ENCODE measurements at places on chromosomes 1 and 21.

GRCh38 chr21:14890141-14890540, 174.7 kb downstream of the NRIP1 start:
- no peak for DNase-seq

GRCh38 chr1:31032266-31032665, 33.3 kb downstream of the PUM1 start:
- no peak for DNase-seq

- DNase-seq = no peak
Observed at GRCh38 chr1:156428746-156429288, 59.8 kb downstream of the RHBG start.

DNA sequence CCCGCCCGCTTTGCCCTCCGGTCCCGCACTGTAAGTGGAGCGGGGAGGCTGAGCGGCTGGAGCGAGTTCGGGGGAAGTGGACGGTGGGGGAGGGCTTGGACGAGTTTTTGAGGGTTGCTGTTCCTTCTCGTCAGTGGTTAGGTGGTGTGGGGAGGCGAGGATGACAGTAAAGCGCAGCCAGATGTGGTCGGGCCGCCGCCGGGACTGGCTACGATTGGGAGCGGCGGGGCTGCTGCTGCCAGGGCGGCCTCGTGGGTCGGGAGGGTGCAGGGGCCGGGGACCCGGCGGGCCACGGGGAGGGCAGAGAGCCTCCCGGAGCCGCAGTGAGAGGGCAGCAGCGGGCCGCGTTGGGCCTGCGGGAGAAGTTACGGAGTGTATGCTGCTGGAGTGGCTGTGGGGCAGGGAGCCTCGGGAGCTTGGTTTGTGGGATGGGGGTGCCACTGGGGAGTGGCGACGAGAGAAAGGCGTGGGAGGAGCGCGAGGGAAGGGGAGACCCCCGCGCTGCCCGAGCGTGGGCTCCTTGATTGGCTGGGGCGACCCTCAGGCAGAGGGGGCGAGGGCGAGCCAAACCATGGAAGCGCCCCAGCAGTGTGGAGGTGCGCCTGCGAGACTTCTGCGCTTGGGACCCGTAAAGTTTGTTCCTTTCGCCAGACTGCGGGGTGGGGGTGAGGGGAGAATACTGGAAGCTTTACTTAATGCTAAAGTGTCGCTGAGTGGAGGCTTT, 2.1 kb downstream of the ADGRL2 start:
- DNase-seq = peak; percentile 26

DNA sequence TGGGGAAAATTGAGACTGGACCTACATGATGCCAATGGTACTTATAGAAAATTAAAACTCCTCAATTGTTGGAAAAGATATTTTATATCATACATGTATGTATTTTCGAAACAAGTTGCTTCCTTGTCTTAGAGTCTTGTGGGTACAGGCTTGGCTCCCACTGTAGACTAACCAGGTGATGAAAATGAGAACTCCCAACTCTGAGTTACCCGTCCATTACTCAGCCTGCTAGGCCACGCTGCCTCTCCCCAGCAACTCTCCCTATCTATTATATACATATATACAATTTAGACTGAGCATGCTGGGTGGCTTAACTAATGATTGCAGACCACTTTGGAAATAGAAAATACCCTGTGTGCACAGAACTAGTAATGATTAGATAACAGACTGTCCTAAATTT, 628.7 kb downstream of the LMO4 start:
- DNase-seq = no peak

- DNase-seq = no peak
Observed at GRCh38 chr1:238658763-238659162, 727.6 kb upstream of the CHRM3 start.

- DNase-seq = no peak
Observed at GRCh38 chr21:45163413-45164123, 89.2 kb downstream of the ADARB1 start.

- no peak for DNase-seq
Observed at GRCh38 chr1:237911911-237912310, 21.2 kb upstream of the ZP4 start.

DNA sequence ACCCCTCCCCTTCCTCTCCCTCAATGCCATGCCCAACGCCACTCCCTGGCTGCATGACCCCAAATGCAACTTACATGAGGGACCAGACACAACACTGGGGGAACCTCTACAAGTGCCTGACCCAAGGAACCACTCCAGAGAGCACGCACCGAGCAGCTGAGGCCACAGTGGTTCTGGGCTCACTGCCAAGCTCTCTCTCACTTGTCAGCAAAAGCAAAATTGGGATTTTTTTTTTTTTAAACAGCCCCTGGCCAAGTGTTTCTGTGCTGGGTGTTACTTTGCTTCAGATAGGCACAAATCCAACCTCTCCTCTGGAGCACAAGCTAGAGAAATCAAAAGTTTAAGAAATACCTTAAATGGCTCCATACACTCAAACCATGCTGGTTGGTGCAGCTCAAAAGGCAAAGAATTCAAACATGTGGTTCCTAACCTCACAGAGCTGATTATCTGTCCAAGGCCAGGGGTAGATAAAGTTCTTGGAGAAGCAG, 363.0 kb downstream of the SETD4 start:
- DNase-seq = no peak

GRCh38 chr1:147236448-147236847, 6.0 kb upstream of the CHD1L start:
- no peak for DNase-seq

DNA sequence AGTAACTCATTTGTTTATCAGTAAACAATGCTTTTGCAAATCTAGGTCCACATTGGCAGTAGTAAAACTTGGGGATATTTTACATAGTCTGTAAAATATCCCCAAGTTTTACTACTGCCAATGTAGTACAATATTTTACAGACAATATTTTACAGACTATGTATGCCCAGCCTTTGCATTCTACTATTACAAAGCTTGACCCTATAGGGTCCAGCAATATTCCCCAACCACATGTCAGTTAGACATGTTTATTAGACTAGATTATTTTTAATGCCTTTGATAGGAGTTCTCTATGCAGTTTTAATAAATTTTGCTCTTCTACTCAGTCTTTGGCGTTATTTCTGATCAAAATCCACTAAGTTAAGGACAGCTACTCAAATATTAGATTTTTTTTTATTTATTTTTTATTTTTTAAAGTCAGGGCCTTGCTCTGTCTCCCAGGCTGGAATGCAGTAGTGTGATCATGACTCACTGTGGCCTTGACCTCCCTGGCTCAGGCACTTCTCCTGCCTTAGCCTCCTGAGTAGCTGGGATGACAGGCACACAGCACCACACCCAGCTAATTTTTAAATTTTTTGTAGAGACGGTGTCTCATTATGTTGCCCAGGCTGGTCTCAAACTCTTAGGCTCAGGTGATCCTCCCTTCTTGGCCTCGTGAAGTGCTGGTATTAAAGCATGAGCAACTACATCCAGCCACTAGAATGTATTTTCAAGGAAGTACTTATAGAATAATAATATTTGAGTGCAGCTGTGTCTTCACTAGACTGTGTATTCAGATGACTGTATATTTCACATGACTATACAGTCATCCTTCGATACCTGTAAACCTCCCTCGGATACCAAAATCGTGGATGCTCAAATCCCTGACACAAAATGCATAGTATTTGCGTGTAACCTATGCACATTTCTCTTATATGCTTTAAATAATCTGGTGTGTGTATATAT, 19.8 kb downstream of the MIER1 start:
- DNase-seq = no peak

- DNase-seq = no peak
Observed at GRCh38 chr1:8925406-8925805, 20.3 kb upstream of the CA6 start.

DNA sequence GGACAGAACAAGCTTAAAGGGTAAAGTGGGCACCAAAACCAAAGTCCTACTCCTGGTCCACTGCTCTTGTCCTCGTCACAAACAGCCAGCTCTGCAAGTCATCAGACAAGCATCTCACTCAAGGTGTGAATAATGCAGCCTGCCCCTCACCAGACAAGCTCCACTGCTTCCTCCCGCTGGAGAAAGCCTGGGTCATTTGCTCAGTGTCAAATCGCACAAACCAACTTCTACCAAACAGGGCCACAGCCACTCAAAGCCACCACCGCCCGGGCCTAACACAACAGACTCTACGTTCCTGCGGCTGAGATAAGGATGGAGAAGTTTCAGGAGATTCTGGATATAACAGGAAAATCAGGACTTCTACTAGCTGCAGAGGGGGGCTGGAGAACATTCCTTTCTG, 3.3 kb downstream of the SSBP3 start:
- no peak for DNase-seq

GRCh38 chr1:17957588-17958267, 149.9 kb upstream of the IGSF21 start:
- DNase-seq = no peak
